Left hindlimb (tissue), 1 donor: ENCODE measurements at places on chromosomes 4 and X.

GRCh38 chr4:101807351-101807750, 16.8 kb downstream of the BANK1 start:
- DNase-seq: no peak

- no peak for DNase-seq
Measured at GRCh38 chrX:31012509-31013025, 59.3 kb downstream of the FTHL17 start.

DNA sequence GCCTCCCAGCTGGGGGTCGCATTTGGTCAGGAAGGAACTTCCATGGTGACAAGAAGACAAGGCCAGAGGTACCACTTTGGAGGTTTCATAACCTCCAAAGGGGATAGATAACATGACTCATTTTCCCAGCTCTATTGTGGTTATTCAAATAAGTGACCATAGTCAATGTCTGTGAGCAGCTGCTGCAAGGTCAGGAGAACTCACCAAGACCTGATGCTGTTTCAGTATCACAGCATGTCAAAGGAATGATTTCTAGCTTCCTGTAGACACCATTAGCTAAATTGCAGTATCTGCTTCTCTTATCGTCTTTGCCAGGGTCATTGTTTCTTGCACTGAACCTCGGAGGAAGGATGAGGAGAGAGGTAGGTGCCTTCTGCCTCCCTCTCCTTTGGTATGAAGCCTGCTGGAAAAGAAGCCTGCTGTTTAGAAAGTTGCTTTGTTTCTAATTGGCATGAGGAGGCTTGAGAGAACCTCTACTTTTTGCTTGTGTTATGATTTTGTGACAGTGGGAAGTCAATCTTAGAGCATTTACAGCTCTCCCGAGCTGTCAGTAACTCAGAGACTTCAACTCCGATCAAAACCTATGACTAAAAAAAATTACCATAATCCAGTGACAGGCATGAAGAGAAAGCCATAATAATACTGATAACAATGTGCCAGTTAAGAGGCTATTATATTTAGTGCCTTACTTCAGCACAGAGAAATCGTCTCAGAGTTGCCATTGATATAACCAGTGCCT, 38.0 kb upstream of the GATB start:
- DNase-seq: no peak

DNA sequence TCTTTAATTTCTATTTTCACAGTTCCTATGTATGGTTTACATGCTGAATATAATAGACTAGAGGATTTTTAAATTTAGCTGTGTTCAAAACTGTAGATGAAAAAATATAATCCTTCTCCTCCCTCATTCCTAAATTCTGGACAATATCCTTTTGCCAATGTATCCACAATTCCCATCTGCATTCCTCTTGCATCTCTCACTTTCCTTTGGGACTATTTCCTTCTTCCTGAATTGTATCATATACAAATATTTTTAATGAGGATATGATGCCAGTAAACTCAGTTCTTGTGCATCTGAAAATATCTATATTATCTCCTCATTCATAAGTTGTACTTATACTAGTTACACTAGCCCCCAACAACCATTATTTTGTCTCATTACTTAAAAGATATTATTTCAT, 46.7 kb downstream of the DDX60L start:
- no peak for DNase-seq

GRCh38 chr4:86977621-86978184, 42.9 kb downstream of the AFF1 start:
- DNase-seq: no peak

DNA sequence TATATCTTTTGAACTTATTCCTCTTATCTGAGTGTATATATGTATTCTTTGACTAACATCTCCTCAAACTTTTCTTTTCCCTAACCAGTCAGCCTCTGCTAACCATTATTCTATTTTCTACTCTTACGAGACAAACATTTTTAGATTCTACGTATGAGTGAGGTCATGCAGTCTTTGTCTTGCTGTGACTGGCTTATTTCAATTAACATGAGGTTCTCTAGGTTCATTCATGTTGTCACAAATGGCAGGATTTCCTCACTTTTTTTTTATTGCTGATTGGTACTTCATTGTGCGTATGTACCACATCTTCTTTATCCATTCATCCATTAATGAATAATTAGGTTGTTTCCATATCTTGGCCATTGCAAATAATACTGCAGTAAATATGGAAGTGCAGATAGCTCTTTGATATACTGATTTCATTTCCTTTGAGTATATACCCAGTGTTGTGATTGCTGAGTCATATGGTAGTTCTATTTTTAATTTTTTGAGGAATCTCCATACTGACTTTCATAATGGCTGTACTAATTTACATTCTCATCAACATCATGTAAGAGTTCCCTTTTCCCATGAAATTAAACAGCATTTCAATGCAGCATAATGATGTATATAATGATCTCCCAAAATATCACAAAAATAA, 80.1 kb downstream of the HS3ST1 start:
- no peak for DNase-seq

- DNase-seq: no peak
Measured at GRCh38 chrX:50577326-50577725, 106.7 kb upstream of the DGKK start.

- no peak for DNase-seq
Measured at GRCh38 chr4:62644372-62644771, 1444.2 kb downstream of the ADGRL3 start.

DNA sequence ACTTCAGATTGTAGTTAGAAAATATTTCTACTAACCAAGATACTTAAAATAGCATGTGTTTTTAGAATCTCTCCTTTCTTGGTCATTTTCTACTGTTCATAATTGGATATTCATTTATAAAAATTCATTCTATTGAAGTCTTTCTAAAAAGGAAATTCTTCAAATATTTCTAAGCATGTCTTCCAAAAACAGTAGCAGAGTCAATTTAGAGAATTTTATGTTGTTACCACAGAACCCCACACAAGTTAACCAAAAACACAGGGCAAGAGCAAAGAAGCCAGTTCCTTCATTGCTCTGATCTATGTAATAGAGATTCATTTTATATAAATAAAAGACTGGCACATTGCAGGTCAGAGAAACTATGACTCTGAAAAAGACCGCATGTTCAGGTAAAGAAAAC, 345.1 kb upstream of the PITX2 start:
- no peak for DNase-seq

- DNase-seq: no peak
Measured at GRCh38 chr4:5825321-5826041, 67.4 kb downstream of the CRMP1 start.

DNA sequence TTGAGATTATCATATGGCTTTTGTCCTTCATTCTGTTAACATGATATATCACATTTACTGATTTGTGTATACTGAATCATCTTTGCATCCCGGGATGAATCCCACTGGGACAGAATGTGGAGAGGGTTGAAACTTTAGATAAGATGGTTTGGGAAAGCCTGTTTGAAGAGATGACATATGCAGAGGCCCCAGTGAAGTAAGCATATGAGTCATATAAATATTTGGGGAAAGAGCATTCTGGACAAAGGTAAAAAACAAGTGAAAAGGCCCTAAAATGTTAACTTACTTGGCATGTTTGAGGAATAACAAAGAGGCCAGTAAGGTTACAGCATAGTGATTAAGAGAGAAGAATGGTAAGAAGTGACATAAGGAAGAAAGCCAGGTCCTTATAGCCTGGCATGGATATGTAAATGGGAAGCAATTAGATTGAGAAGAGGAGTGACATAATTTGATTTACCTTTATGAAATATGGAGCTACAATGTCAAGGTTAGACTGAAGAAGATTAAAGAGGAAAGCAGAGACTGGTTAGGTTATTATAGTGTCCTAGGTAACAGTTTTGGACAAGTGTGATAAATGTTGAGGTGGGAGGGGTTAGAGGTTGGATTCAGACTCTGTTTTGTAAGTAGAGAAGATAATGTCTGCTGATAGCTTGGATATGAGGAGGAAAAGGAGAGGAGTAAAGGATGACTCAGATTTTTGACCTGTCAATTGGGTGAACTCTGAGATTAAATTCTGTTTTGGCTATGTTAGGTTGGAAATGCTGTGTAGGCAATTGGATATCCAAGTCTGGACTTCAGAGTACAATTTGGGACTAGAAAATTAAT, 54.6 kb upstream of the DRP2 start:
- no peak for DNase-seq

- no peak for DNase-seq
Measured at GRCh38 chr4:110268790-110269189, 70.4 kb upstream of the ELOVL6 start.

DNA sequence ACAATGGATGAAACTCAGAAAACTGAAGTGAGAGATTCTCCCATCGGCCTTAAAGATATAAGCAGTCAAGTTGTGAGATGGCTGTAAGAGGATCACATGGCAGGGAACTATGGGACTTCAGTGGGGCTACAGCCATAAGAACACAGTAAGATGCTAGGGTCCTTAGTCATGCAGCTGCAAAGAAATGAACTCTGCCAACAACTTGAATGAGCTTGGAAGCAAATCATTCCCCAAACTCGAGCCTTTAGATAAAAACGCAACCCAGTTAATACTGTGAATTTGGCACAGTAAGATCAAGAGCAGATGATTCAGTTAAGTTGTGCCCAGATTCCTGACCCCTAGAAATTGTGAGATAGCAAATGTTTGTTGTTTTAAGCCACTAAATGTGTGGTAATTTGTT, 117.3 kb downstream of the FAM13A start:
- DNase-seq: no peak

DNA sequence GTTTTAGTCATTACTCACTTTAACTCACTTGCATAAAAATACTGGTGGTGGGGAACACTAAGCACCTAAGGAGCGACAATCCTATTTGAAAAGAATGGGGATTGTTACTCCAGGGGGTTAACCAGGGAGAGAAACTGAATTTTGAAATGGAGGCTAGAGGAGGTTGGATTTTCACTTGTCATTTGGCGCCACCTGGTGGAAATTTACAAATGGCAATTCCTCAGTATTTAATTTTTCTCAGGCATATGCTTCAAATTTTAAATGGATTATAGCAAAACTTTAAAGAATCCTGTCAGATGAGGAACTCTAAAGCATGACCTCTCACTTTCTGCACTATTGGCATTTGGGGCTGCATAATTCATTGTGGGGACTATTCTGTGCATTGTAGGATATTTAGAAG, 2.7 kb upstream of the GEMIN8 start:
- no peak for DNase-seq

DNA sequence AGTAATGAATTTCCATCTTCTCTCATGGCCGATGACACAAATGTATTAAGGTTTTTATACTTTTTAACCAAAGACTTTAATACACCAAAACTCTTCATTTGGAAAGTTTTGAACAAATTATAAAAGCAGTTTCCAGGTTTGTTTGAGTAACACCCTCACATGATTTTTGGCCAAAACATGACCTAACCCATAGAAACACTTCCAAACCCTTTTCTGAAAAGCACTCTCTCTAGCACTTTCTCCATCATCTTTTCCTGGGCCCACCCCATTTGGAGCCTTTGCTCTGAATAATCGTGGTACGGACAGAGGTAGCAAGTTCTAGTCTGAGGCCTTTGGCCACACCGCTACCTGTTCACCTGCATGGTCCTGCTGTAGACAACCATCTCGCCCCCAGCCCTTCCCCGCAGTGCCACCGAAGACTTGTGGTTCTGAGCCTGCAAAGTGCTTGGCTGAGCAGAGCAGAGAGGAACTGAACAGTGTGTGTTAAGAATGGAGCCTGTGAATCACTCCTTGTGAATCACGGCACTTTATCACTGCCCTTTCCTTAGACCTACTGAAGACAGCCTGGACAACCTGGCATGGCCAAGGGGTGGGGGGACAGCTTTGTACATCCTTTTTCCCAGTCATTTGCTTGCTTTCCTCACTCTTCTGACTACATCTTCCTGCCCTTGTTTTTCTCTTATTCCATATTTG, 181.8 kb downstream of the PTTG2 start:
- no peak for DNase-seq

- DNase-seq: no peak
Measured at GRCh38 chr4:137676357-137676998, 144.2 kb upstream of the PCDH18 start.

GRCh38 chr4:73523126-73523525, 41.6 kb downstream of the AFM start:
- DNase-seq: no peak

DNA sequence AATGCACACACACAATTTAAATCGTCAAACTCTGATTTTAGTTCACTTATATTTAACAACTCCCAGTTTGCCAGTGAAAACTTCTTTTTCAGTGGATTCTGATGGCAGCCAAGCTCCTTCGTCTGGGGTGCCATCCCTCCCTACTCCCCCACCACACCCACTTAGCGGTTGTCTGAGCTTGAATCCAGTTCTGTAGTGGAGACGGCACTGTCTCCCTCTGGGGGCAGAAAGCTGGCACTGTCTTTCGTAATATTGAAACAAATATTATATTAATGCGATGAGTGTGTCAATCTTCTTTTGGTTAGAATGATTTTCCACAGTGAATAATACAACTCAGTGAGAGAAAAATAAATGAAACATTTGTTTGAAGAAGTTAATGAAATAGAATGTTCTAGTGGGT, 5.4 kb downstream of the MEPE start:
- DNase-seq: no peak

DNA sequence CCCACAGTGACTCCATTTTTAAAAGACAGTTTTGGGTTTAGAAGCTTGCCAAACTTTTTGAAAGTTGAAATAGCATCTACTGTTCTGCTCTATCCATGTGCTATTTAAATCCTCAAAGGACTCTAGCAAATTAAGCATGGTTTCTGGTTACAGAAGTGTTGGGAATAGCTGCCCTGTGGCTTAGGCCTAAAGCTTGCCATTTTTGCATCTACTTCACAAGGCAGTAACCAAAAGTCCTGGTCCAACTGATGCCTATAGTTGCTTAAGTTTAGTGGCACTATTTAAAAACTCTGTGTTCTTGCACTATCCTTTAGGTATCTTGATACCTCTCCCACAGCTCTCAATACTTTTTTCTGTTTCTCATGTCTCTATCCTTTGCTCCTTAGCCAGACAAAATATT, 251.0 kb upstream of the GPC4 start:
- no peak for DNase-seq

DNA sequence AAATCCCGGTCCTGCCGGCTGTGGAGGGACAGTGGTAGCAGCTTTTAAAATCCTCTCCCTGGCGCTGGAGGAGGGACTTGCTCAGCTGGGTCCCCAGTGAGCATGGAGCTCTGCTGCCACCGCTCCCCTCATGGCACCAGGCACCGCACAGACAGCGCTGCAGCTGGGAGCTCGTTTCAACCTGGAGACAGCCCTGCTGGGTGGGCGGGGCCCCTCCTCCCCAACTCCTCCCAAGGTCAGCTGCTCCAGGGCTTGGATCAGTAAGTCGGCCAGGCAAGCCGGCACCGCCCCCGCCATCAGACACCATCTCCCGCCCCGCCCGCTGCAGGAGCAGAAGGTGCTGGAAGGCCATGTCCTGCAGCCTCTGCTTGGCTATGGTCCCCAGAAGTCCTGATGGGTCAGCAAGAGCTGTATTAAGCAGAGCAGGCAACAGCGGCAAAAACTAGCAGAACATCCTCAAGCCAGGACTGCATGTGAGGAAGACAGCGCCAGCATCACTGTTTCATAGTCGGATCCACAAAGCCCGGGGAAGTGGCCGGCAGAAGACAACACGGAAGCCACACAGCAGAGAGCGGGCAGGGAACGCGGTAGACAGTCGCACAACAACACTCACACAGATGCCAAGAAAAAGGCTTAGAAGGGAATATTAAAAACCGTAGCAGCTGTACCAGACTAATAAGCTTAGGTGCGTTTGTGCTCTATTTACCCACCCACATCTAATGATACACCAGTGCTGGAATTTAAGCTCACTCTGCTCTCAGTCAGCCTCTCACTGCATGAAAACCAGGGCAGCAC, 16.2 kb downstream of the ZFYVE28 start:
- DNase-seq: peak; percentile 79

- no peak for DNase-seq
Measured at GRCh38 chr4:38490753-38491446, 173.1 kb upstream of the KLF3 start.

- DNase-seq: no peak
Measured at GRCh38 chrX:16014171-16014570, 109.2 kb upstream of the GRPR start.

- DNase-seq: no peak
Measured at GRCh38 chr4:113349430-113349829, 300.0 kb downstream of the ANK2 start.
